Stimulated activated naive CD4-positive, alpha-beta T cell (primary cell): ENCODE measurements at places on chromosomes 2 and 18.

GRCh38 chr2:9984217-9984739 is 32.8 kb downstream of the GRHL1 start:
- DNase-seq = peak; percentile 53

DNA sequence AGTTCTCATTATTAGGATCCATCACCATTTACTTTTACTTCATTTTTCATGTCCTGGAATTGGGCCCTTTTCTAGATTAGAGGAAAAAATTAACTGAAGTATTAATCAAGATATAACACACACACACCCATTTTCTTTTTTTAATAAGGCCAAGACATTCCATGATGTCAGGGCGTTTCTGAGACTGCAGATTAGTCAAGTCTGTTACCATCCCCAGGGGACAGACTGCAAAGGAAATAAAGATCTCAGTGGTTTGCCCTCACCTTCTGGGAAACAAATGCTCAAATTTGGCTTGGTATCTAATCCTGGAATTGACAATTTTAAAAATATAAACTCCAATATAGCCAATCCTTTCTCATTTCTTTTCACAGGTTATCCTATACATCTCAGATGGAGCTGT is 27.4 kb downstream of the RMP24 start:
- no peak for DNase-seq

DNA sequence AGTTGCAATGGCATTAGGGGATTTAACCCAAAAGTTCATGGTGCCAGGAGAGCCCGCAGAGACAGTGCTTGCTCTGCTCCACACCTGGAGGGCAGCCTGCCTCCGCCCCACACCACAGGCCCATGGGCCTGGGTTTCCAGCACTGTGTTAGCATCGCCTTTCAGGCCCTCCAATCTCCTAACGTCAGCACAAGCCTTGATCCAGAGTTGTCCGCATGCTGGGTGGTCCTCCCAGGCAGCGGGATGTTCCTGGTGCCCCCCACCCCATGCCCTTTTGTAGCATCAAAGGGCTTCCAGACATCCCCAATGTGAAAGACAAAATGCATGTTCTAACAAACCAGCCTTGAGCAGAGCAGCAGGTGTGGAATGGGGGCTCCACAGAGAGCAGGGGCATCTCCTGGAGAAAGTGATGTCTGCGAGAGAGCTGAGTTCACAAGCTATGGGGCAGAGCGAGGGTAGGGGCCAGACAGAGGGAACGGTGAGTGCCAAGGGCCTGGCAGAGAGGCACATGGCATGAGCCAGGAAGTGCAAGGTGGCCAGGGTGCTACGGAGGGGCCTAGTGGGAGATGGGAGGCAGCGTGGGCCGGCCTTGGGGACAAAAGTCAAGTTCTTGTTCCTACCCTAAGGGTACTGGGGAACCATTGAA is 119.2 kb downstream of the CYP26B1 start:
- DNase-seq = no peak

GRCh38 chr18:39655341-39655740 is 2089.7 kb upstream of the CELF4 start:
- DNase-seq = no peak

- DNase-seq = no peak
These were observed 2.1 kb downstream of the PPP3R1 start for GRCh38 chr2:68250196-68250595.

DNA sequence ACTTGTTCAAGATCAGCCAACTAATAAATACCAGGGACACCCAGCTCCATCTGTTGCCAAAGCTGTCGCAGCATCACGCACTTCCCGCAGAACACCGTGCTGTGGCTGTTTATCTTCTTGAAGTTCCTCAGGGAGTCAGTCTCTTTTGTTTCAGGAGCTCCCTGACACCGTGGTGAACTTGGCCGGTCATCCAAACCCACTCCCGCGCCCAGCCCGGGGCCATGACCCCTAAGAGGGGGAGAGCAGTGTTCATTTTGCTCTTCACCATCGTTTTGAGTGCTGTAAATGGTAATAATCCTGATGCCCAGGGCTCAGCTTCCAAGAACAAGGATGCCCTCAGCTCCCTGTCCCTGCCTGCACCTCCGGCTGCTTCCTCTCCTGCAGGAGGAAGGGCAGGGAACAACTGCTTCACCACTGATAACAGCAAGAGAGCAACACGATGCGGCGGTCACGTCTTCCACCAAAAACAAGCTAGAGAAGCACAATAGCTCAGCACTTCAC is 131.4 kb downstream of the SEPTIN10 start:
- DNase-seq = no peak

- DNase-seq = no peak
These were observed 143.4 kb downstream of the COL6A3 start for GRCh38 chr2:237270520-237270919.

GRCh38 chr2:225414902-225415301 is 15.4 kb downstream of the NYAP2 start:
- DNase-seq = no peak

GRCh38 chr2:199716807-199717586 is 134.0 kb downstream of the FTCDNL1 start:
- no peak for DNase-seq

DNA sequence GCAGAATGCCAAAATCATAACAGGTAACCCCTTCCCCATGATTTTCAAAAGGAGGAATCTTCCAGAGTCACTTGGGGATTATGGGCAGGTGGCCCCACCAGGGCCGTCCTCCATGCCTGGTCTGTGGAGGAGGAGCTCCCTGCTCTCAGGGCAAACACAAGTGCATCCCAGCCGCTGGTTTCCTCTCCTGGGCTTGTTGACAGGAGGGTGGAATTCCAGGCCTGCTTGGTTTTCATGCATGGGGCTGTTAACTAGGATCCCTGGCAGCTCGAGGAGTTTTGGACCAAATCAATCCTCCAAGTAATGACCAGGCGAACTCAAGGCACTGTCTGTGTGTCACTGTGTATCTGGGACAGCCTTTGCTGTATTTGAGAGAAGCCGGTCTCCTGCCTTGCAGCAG is 45.3 kb downstream of the FOSL2 start:
- DNase-seq = no peak

- peak; percentile 44 for DNase-seq
These were observed 53.6 kb downstream of the PKDCC start for GRCh38 chr2:42101206-42102023.

- no peak for DNase-seq
These were observed 311.5 kb downstream of the CBLN2 start for GRCh38 chr18:72232644-72233043.
